CD8-positive, alpha-beta T cell (primary cell): ENCODE measurements at places on chromosomes 1 and 21.

DNA sequence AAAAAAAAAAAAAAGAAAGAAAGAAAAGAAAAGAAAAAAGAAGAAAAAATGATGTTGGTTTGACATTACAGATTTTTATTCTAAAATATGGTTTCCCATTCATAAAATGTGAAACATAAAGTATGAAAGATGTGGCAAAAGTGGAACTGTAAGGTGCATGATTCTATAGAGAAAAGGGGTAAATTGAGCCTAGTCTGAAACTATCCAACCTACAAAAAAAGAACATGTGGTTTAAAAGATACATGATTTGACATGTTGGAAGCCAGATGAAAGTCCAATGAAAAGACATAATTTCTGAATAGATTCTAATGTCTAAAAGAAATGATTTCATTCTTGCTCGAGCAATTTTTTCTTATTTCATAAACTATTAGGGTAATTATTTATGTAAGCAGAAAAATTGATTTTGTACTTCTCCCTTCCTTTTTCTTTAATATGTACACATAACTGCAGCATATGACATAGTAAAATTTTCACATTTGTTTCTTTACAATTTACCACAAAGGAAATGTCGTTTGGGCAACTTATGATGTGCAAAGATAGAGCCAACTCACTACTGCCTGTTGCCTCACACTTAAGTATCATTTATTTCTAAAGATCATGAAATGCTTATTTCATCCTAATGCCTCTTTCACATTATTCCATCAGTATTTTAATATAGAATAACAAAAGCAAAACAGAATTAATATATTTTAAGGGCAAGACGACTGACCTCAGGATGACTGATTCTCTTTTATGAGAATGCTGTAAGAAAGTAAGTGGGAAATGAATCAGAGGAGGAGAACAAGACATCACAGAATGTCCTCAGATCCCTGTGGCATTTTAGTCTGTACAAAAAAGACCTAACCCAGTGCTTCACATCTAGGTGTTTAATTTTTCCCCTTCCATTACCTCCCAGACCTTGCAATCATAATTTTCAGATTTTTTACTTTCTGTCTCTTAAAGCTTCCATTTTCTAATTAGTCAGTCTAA, 165.8 kb upstream of the HMCN1 start:
- no peak for DNase-seq

DNA sequence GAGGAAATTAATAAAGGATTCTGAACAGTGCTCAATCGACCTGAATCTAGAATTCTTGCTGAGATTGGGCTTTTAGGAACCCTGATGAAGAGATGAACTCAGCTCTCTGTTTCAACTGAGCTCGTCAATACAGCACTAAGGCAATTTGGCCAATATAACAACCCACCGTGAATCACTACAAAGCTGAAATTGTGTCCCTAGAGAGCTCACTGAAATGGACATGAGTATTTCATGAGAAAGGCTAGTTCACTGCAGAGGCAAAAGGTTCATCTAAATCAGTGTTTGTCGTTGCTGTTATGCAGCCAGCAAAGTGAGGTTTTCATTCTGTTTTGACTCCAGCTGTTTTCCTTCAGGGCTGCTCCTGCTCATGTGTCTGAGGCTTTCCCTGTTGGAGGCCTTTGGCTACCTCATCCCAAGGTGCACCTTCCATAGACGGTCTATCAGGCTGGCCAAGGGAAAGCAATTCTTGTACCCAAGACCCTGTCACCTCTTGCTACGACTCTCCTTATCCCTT, 83.5 kb downstream of the URB2 start:
- DNase-seq = no peak

GRCh38 chr1:169860187-169860586, 33.5 kb downstream of the SCYL3 start:
- no peak for DNase-seq

DNA sequence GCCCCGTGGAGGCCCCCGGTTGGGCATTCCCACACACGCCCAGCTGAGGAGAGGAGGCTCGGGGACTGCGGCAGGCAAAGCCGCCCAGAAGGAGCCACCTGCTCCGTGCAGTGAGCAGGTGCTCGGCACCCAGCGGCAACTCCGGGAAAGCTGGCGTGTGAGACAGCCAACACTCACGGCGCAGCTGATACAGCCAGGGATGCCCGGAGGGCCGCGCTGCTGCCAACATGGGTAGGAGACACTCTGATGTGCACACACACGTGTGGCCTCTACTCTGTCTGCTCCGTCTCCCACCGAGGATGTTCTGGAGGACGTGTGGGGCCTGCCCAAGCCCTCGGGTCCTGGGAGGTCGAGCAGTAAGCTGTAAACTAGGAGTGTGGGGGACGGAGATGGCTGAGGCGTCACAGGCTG, 12.9 kb downstream of the MORN1 start:
- no peak for DNase-seq

- DNase-seq = peak; percentile 56
Measured at GRCh38 chr1:206809504-206810084, 37.3 kb upstream of the IL10 start.
